ENCODE measurements at places on chromosomes 5 and 9.

DNA sequence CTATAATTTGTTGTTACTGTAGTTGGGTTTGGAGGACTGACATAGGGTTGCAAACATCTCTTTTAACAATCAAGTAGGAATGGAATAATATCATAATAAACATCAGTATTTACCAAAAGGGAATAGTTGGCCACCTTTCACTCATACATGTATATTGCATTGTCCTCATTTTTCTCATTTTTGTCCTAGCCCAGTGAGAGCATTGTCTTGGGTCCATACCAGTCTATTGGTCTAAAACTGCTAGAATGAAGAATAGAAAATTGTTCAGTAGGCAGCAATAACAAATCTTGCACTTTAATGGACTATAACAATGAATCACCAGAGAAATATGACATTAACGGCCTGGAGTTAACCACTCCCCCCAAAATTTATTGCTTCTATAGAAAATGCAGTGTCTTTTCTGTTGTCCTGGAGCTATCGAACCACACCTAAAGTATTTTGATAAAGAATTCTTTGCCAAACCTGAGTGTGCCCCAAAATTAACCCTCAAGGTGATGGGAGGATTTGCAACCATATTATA is 80.9 kb upstream of the IL33 start:
- DNase-seq: no peak

DNA sequence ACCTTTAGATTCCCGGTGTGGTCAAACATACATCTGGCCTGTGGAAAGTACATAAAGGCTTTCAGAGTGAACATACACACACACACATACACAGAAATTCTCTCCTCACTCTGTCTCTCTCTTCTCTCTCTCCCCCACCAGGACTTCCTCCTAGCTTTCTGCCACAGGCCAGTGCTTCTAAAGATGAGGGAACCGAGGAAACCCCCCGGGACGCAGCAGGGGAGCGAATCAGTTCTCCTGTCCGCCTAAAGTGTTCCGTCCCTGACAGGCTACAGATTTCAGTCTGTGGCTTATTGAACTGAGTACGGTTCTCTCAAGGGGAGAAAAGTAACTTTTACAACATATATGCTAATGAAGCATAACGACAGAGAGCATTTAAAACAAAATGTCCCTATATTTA is 75.8 kb downstream of the MED27 start:
- no peak for DNase-seq

DNA sequence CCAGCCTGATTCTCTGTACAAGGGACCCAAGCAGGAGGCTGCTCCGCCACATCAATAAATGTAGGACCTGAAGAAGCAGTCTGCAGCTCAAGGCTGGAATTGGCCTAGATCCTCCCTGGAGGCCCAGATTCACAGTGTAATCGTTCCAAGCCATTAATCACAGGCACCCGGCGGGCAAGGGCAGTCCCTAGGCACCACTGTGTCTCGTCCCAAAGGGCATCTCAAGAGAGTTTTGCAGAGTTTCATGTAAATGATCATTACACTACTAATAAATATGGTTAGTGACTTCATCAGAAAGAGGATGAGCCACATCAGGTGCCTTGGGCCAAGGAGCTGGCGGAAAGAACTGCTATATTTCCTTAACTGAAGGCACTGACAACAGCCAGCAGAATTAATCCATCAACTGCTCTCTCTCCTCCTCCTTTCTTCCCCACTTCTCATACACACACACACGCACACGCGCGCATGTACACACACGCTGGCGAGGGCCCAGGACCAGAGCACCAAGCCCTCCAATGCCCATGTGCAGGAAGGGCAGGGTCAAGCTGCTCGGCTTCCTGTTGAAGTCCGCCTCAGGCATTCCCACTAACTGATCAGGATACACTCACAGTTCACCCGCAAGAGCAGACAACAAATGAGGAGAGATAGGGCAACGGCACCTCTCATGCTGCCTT is 33.9 kb downstream of the GNAQ start:
- no peak for DNase-seq

DNA sequence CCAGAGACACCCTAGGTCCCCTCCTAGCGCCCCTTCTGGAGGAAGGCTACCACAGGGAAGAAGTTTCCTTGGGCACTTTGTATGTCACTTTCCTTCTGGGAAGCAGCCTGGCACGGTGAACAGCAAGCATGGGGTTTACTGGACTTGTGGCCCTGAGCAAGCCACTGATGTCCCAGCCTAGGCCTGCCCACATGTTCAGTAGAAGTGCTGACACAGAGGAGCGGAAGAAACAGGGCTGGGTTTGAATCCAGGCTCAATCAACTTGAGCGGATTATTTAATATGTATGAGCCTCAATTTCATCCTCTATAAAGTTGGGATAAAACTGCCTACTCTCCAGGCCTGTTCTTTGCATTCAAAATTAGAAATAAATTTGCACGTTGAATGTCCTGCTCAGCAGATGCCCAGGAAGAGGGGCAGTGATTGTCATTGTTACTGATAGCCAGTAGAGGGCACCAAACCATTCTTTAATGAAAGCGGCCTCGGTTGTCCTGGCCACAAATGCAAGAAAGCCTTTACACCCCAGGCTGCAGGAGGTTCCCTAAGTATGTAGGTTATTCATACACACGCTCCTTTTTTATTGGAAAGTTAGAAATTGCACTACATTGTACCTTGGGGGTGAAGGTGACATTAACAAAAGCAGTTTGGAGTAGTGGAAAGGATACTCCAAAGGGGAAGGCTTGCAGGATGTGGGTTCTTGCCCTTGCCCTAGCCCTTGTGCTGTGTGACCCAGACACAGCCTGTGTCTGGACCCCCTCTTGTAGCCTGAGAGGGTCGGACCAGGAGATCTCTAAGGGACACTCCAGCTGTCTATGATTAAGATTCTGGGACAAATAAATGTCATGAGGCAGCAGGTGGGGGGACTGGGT is 13.4 kb upstream of the XPA start:
- peak; percentile 54 for DNase-seq

DNA sequence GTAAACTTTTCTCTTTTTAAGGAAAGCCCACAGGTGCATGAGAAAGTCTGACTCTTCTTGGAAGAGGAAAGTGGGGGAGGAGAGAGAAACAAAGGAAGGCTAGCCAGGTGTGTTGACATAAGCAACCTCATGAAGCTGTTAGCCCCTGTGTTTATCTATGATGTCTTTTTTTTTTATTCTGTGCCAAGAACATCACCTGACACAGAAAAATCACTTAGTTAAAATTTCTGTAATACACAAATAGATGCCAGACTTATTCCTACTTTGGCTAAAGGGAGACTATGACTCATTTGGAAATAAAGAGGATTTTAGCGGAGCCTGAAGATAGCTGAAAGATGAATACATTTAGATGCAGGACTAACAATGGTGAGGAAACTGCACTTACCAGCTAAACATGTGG is 58.3 kb downstream of the BAAT start:
- DNase-seq: no peak

DNA sequence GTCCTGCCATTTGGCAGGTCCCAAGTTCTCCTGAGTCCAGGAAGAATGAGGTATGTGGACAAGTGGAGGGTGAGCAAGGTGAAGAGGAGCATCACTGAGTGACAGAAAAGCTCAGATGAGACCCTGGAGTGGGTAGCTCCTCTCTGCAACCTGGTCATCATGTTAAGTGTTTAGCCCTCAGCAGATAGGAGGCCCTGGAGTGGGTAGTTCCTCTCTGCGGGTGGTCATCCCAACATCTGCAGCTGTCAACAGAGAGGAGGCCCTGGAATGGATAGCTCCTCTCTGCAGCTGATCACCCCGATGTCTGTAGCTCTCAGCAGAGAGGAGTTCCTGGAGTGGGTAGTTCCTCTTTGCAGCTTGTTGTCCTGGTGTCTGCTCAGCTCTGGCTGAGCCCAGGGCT is 48.4 kb downstream of the NDUFAF2 start:
- DNase-seq: no peak

GRCh38 chr9:85321561-85321960 is 420.2 kb downstream of the AGTPBP1 start:
- no peak for DNase-seq

- no peak for DNase-seq
Observed at GRCh38 chr5:159128070-159128541, 28.4 kb upstream of the EBF1 start.

- no peak for DNase-seq
Observed at GRCh38 chr9:87810008-87810407, 72.7 kb upstream of the SPATA31E1 start.

DNA sequence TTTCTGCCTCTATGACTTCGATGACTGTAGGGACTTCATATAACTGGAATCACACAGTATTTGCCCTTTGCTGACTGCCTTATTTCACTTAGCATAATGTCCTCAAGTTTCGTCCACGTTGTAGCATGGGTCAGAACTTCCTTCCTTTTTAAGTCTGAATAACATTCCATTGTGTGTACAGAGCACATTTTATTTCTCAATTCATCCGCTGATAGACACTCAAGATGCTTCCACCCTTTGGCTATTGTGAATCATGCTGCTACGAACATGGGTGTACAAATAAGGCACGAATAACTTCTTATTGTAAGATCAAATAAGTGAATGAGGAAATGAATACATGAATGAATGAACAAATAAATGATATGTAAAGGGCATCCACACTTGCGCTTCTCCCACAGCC is 13.0 kb downstream of the BARX1 start:
- no peak for DNase-seq

- no peak for DNase-seq
Observed at GRCh38 chr5:1831677-1832313, 30.6 kb downstream of the NDUFS6 start.

DNA sequence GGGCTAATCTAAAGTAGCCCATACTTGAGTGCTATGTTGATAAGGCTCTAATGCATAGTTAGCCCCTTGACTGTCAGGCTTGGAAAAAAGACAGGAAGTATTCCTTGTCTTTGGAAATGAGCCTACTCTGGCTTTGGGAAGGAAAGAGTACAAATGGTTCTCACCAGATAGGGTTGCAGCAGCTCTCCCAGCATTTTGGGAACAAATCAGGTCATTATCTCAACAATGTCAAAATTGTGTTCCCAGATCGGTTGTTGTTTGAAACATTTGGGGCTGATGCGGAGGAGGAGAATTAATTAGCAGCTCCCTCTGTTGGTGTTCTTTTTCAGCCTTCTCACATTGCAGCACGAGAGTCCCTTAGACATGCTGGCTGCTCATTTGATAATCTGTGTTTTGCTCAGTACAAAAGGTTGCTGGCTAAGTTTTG is 294.7 kb upstream of the DMRT1 start:
- DNase-seq: no peak

DNA sequence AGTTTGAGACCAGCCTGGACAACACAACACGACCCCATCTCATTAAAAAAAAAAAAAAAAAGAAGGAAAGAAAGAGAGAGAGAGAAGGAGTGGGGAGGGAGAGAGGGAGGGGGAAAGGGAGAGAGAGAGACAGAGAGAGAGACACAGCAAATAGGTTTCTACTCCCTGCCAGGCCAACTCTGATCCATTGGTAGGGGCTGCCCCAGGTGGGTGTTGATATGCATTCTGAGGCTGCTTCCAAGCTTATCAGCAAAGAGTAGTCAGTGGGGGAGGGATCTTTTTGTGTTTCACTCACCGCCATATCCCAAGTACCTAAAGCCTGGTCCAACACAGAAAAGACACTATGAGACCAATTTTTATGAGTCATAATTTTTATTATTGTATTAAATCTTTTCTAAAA is 57.0 kb upstream of the SAP30L start:
- no peak for DNase-seq

DNA sequence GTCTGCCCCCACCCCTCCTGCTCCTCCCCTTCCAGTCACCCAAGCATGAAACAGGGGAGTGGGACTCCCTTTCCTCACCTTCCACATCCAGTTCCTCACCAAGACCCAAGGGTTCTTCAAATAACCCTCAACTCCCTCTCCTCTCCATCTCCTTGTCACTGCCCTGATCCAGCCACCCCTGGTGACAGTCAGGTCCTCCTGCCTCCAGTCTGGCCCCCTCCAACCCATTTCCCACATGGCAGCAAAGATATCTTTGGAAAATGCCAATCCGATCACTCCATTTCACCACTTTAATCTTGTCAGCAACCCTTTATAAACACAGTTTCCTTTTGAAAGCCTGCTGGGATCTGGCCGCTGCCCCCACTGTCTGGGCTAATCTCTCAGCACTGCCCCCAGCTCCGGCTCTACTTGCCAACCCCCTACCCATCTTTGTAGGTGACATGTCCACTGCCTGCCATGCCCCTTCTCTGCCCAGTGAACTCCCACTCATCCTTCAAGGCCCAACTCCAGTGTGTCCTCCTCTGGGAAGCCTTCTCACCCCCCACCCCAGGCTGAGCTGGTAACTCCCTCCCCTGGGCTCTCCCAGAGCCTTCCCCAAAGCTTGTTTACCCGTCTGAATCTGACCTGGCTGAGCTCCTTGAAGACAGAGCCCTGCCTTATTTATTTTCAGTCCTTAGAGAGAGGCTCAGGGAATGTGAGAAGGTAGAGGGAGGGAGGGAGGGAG is 781 bp upstream of the MYOZ3 start:
- no peak for DNase-seq

DNA sequence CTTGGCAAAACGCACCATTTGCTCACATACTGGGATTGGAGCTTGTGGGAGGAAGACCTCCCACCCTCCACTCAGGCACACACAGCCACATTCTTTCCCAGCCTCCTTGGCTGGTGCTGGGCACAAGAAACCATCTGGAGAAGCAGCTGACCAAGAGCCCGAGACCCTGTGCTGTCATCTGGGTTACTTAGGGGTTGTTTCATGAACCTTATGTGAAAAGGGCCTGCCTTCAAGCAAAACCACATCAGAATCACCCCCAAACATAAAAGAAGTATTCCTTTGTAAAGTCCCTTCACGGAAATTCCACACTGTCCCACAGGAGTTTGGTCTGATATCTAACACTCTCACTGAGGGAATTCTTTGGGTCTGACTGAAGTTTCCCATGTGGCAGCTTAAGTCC is 172.1 kb downstream of the NR3C1 start:
- no peak for DNase-seq

Measured in right renal pelvis (tissue), 4 donors.